Mesendoderm (in vitro differentiated cells): ENCODE measurements at places on chromosomes 6 and 20.

- no peak overlapping the region for H3K4me3 ChIP-seq
- H3K36me3 ChIP-seq: no peaks in the 10 kb centered on the region
- peaks cover 3% of the 10 kb centered on the region for H3K4me1 ChIP-seq
- no peak overlapping the region for H3K27ac ChIP-seq
- H3K27me3 ChIP-seq: no peaks in the 10 kb centered on the region
Observed at GRCh38 chr6:45712786-45713185, 302.9 kb downstream of the CLIC5 start.

GRCh38 chr6:12355354-12355753 is 65.2 kb downstream of the EDN1 start:
- DNase-seq: no peak
- H3K4me1 ChIP-seq: no peaks in the 10 kb centered on the region
- no peak overlapping the region for H3K4me3 ChIP-seq

DNA sequence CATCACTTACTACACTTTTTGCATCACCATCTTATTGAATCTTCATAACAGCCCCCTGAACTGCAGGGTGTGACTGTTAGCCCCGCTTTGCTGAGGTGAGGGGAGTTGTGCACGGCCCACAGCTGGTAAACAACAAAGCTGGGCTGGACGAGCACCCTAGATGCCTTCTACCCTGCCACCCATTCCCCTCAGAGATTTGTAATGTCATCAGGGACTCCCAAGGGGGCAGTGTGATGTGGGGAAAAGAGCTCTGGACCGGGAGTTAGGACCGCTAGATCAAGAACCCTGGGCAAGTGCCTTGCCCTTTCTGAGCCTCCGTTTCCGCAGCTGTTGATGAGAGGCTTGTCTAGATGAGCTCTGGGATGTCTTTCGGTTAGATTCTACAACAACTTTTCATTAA is 20.9 kb downstream of the PKIG start:
- no peaks in the 10 kb centered on the region for H3K4me1 ChIP-seq
- H3K27me3 ChIP-seq: no peaks in the 10 kb centered on the region
- H3K4me3 ChIP-seq: no peak overlapping the region
- peak; percentile 36 for DNase-seq
- H3K36me3 ChIP-seq: no peaks in the 10 kb centered on the region

DNA sequence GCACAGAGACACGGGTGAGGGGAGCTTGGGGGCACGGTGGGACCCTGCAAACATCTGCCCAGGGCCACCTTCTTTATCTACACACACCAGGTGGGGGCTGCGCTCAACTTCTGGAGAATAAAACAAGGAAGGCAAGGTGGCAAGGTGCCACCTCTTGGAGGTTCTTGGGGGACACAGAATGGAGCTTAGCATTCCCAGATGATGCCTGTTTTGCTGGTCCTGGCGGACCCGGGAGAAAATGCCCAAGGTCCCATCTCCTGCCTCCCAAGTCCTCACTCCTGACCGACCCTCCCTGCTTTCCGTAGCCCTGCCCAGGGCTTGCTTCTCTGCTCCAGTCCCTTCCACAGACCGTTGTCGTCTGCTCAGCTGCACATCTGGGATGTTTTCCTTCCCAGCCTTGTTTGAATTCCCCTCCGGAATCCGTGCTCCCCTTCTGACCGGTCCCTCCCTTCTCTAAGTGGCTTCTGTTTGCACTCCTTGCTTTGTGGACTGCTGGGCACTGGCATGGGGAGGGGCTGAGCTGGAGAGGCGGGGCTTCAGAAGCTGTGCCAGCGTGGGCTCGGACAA is 13.1 kb downstream of the ITPR3 start:
- peaks cover 9% of the 10 kb centered on the region for H3K4me1 ChIP-seq
- no peaks in the 10 kb centered on the region for H3K27me3 ChIP-seq
- DNase-seq: no peak
- no peak overlapping the region for H3K27ac ChIP-seq
- H3K4me3 ChIP-seq: peak overlapping the region; percentile 44

DNA sequence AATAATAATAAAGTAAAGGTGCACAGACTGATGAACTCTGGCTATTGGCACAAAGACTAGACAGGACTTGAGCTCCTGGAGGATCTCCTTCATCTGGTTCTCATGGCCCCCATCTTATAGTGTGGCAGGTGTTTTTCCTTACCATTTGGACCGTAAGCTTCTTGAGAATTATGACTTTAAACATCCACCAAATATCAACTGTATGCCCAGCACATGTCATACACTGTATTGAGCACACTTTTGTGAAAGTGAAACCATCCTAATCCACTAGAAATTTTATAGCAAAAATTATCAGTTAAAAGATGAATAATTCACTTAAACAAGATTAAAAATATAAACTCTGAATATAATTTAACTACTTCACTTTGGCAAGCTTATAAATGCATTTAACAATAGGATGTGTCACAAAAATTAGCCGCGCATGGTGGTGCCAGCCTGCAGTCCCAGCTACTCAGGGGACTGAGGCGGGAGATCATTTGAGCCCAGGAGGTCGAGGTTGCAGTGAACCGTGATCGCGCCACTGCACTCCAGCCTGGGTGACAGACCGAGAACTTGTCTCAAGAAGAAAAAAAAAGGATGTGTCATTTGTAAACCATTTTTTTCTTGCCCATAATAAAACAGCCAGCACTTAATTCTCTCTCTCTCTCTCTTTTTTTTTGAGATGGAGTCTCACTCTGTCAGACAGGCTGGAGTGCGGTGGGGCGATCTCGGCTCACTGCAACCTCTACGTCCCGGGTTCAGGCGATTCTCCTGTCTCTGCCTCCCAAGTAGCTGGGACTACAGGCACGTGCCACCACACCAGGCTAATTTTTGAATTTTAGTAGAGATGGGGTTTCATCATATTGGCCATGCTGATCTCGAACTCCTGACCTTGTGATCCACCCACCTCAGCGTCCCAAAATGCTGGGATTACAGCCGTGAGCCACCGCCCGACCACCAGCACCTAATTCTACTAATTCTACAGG is 9.1 kb downstream of the HIVEP2 start:
- H3K27me3 ChIP-seq: no peaks in the 10 kb centered on the region
- no peak for DNase-seq
- no peaks in the 10 kb centered on the region for H3K36me3 ChIP-seq
- H3K27ac ChIP-seq: no peak overlapping the region
- H3K4me1 ChIP-seq: peaks cover 3% of the 10 kb centered on the region
- no peak overlapping the region for H3K4me3 ChIP-seq

- no peaks in the 10 kb centered on the region for H3K27me3 ChIP-seq
- H3K4me3 ChIP-seq: no peak overlapping the region
- DNase-seq: no peak
- no peaks in the 10 kb centered on the region for H3K4me1 ChIP-seq
- H3K27ac ChIP-seq: no peak overlapping the region
- H3K36me3 ChIP-seq: no peaks in the 10 kb centered on the region
Observed at GRCh38 chr6:56865081-56865875, 89.6 kb upstream of the BEND6 start.

- H3K27ac ChIP-seq: no peak overlapping the region
- peaks cover 1% of the 10 kb centered on the region for H3K36me3 ChIP-seq
Observed at GRCh38 chr6:37357860-37358259, 4.1 kb downstream of the RNF8 start.
